ENCODE measurements at places on chromosomes 13 and 19.
A peak's percentile ranks its signal among the peaks of the same experiment; 100 is the strongest.

- no peak for DNase-seq
Observed at GRCh38 chr19:18701250-18701608, 17.7 kb downstream of the CRTC1 start.

GRCh38 chr13:67735651-67736050 lies 505.5 kb upstream of the PCDH9 start:
- DNase-seq, result no peak

- DNase-seq, result no peak
Observed at GRCh38 chr19:573519-573825, 1.1 kb downstream of the BSG start.

DNA sequence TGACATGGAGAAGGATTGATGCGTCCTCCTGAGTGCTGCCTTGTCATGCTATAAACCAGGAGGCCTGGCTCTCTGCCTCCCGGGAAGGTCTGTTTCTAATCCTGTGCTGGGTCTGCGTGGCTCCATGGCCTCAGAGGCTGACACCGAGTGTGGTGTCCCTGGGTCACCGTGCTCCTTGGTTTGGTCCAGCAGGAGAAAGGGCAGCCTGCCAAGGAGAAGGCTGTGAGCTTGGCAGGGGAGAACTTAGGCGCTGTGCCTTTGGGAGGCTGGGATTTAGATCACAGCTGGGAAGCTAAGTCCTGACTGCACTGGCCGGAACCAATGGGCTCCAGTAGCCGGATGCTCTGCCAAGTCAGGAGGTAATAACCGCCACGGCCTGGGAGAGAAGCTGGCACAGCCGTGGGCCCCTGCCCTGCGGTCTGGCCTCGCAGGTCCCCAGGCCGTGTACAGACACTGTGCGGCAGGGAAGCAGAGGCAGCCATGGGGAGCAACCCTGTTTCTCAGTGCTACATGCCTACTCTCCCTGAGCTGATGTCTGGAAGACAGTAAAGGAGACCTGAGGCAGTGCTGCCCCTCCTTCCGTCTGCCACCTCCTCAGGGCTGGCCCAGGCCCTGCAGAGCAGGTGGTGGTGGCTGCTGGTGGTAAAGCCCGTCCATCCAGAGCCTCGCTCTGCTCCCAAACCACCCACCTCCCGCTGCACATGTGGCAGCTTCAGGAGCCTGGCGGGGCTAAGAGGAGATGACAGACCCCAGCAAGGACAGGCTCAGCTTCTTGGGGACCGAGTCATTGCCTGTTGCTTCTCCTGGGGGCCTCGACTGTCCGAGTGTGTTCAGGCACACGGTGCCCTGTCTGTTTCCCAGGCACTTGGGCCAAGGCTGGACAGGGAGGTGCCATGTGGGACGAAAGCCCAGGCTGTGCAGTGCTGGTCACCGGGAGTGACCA lies 44.9 kb downstream of the C13orf46 start:
- peak; percentile 66 for DNase-seq

DNA sequence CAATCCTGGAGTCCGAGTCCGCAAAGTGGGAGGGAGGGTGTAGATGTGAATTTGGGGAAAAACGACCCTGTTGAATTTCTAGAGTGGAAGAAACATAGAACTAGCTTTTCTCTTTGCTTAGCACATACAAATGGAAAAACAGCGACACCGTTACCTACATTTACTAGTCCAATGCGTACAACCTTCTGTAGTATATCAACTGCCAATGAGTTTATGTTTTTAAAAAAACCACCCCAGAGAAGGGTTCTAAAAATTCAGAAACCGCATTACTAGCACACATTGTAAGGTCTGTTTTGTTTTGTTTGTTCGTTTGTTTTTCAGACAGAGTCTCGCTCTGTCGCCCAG lies 332 bp upstream of the SUPT20H start:
- no peak for DNase-seq

- no peak for DNase-seq
Observed at GRCh38 chr19:7933411-7933810, 7.5 kb upstream of the CTXN1 start.

DNA sequence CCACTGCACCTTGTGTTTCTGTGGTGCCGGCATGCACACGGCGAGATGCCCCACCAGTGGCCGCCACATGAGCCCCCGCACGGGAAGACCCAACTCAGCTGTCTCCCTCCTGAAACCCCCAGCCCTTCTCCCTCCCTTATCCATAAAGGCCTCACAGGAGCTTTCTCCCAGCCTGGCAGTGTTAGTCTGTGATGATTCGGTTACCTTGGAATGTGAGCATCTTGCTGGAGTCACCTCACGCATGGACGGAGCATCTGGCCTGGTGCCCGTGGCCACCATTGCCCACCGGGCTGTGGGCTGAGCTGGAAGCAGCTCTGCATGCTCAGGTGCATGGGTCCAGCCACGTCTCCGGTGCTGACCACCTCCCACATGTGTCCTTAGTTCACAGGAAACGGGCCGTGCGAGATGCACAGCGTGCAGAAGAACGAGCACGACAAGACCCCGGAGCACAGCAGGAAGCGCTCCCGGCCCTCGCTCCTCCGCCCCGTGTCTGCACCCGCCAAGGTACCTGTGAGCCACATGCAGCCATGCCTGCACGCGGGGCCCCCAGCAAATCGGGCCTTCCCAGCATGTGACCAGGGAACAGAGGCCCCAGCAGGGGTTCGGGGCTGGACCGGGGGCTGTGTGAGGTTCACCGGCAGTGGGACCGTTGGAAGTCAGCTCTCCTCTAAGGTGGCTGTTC lies 22.0 kb downstream of the SIN3B start:
- no peak for DNase-seq

DNA sequence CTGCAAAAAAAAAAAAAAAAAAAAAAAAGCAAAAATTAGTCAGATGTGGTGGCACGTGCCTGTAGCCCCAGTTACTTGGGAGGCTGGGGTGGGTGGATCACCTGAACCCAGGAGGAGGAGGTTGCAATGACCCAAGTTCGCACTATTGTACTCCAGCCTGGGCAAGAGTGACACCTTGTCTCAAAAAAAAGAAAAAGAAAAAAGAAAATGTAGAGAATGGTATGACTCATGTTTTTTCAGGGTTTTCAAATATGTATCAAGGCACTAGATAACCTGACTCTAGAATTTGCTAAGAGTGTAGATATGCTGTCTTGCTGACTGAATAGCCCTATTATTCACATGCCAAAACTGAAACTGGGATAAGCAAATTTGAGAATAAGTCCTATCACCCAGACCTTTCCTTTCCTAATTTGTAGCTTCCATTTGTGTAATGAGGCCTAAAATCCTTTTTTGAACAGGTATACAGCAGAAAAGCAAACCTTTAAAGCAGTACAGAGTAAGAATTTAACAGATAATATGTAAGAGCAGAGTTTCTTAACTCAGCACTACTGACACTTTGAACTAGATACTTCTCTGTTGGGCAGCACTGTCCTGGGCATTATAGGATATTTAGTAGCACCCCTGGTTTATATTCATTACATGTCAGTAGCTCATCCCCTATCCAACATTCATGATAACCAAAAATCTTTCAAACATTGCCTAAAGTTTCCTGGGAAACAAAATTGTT lies 108.6 kb downstream of the ELF1 start:
- no peak for DNase-seq

GRCh38 chr19:5801796-5802619 lies 2.9 kb upstream of the NRTN start:
- peak; percentile 21 for DNase-seq

- DNase-seq, result no peak
Observed at GRCh38 chr19:52492994-52493470, 34.4 kb upstream of the ZNF808 start.

GRCh38 chr19:45498411-45499195 lies at the start of gene PPM1N:
PPM1N (plus strand) TSS chr19:45498443; CDS start chr19:45498473, 30 bp downstream.
- DNase-seq, result no peak

GRCh38 chr19:34373601-34374288 lies 8.7 kb downstream of the GPI start:
- DNase-seq, result no peak

All from fibroblast of the conjunctiva (primary cell).